NCI-H187 treated with DMSO at 0.1 percent for 48 hours (cell line): ENCODE measurements at places on chromosomes 1 and 21.

- DNase-seq, result no peak
Observed at GRCh38 chr1:243882276-243882675, 32.2 kb upstream of the AKT3 start.

GRCh38 chr1:22262583-22262982 lies 119.7 kb upstream of the WNT4 start:
- no peak for DNase-seq

GRCh38 chr1:41590331-41590730 lies 105.8 kb upstream of the EDN2 start:
- DNase-seq, result no peak

- no peak for DNase-seq
Observed at GRCh38 chr21:43910460-43910859, 45.4 kb downstream of the AGPAT3 start.
